Suppressor macrophage treated with lipopolysaccharide for 4 hours (primary cell): ENCODE measurements at places on chromosomes 3 and 15.

DNA sequence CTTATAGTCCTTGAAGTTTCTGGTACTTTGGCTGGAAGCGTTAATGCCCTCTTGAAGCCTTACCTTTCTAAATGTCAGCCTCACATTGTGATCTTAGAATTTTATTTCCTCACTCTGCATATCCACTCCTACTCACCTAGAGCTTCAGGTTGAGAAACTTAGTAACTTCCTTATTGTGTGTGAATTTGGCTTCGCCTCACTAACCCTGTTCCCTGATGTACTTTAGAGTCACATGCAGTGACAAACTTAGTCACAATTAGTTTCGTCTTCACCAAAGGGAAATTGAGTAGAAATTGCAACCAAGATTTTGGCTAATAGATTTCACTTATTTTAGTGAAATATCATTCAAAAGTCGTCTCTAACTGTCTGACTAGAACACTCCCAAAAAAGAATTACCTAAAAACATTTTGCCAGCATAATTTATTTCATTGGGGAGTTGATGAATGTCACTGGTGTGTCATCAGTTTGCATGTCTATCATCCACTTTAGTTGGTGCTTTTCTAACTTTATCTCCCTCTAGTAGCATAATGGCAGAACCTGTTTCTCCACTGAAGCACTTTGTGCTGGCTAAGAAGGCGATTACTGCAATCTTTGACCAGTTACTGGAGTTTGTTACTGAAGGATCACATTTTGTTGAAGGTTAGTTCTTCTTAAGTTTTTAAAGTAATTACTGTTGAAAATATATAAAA is 960 bp downstream of the MFN1 start:
- DNase-seq, result peak; percentile 84

DNA sequence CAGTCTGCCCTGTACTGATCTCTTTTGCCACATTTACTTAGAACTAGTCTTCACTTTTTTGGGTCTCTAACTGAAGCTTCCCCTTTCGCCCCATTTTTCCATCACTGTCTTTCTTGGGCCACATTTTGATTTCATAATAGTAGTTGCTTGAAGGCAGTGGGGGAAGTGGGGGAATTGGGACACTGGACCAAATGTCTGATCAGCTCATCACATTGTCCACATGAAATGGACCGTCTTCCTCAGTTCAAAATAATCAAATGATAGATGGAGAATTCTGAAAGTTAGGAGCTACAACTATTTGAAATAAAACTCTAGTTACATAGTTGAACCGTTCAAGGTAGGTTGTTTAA is 747 bp downstream of the PDCD6IP start:
- peak; percentile 67 for DNase-seq

DNA sequence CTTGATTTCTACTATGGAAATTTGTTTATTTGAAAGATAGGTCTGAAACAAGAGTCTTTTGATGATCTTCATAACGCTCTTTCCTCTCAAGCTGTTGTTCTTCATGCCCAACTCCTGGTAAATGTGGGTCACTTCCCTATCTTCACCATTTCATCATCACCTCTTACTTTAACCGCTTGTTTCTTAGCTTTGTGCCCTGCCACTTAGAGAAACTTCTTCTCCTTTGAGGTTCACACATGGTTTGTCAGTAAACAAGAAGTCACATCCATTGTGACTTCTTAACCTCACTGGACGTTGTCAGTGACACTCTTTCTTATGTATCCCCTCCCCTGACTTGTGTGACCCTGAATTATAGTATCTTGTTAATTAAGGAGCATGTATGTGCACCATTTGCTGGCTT is 16.9 kb upstream of the P2RY13 start:
- peak; percentile 71 for DNase-seq

GRCh38 chr3:123997543-123997942 is 5.6 kb upstream of the ROPN1 start:
- no peak for DNase-seq

DNA sequence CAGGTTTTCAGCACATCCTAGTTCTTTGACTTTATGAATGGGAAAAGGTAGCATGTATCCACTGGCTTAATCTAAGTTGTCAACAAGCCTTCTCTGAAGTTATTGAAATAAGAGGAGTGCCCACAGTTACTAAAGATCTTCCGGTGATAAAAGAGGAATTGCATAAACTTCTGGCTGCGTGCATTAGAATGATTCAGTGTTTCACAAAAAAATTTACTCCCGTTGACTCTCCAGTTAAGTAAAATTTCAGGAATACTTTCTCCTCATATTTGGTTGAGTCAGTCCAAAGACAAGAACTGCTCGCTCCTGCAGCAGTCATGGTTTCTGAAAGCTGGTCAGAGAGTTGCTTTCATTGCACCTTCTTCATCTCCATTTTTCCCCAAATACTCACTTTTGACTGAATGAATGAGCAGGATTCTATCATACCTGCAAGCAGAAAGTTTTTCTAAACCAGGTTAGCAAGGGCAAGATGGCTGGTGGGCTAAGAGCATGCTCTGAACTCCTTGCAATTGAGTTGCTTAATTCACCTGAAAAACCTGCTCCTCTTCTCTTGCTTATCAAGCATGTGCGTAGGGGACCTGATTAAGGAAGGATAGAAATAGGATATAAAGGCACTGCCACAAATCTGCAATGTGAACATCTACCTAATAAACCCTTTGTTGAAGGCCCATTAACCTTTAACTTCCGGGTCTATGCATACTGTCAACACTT is 64.2 kb upstream of the TIMP4 start:
- DNase-seq, result peak; percentile 64

DNA sequence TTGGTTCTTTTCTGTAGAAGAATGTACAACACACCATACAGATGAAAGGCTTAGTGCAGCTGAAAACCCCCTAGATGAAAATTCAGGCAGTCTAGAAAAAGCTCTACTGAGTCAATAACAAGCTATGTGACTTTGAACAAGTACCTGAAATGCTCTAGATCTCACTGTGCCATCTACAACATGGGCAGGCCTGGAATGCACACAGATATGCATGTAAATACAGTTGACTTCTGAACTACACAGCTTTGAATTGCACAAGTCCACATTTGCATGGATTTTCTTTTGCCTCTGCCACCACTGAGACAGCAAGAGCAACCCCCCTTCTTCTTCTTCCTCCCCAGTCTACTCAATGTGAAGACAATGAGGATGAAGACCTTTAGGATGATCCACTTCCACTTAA is 98.4 kb downstream of the CNTN3 start:
- no peak for DNase-seq

GRCh38 chr3:185470323-185470722 is 28.5 kb downstream of the TMEM41A start:
- DNase-seq, result no peak

GRCh38 chr3:123410149-123410515 is 38.8 kb downstream of the ADCY5 start:
- DNase-seq, result no peak

- no peak for DNase-seq
Measured at GRCh38 chr3:100506355-100506754, 13.9 kb downstream of the TMEM45A start.

DNA sequence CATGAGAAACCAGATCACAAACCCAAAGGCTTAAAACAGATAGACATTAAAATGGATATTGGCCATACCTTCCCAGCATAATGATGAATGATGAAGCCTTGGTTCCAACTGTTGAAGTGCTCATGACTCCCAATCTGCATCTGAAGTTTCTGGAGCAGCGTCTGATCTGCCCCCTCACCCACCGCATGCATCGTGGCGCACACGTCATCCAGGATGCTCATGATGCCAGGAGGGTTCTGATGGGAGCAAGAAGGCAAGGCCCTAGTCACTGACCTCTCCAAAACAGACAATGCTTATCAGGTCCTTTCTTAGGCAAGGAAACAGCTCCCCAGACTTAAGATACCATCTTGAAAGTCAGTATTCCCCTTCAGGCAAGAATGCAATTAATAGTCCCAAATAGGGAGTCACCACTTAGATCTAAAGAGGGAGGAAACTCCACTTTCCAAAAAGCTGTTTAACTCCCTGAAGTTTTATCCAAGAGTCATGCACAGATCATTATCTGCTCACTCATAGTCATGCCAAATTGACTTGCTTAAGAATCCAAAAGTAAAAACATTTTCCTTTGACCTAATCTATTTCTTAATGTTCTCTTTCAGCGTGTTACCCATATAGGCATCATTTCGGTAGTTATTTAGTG is 2.1 kb downstream of the LDHAL6B start:
- DNase-seq, result peak; percentile 13

DNA sequence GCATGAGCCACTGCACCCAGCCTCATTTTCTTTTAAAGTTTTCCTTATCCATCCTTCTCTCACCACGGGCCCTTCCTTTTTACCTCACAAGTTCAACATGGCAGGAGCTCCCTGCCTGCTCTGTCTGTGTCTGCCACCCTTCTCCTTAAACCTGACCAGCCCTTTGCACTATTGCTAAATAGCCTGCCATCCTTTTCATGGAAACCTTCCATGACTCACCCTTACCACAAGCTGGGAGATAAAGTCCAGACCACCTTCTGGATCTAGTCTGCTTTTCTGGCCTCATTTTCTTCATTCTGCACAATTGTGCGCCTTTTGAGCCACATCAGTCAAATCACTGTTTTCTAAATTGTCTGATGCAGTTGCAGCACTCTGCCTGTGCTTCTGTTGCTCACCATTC is 8.9 kb downstream of the PARP14 start:
- no peak for DNase-seq

GRCh38 chr15:64284042-64284441 is 71.9 kb downstream of the CSNK1G1 start:
- DNase-seq, result peak; percentile 92

DNA sequence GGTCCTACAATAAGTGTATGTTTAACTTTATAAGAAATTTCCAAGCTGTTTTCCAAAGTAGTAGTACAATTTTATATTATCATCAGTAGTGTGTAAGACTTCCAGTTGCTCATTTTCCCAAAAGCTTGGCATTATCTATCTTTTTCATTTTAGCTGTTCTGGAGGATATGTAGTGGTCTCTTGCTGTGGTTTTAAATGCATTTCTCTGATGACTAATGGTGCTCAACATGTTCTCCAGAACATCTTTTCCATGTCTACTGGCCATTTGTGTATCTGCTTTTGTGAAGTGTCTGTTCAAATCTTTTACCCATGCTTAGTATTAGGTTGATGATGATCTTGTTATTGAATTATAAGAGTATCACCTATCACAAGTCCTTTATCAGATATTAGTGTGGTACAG is 13.3 kb downstream of the BCL2A1 start:
- DNase-seq, result no peak

- DNase-seq, result no peak
Measured at GRCh38 chr3:57048728-57049127, 11.7 kb upstream of the SPATA12 start.

GRCh38 chr3:186997061-186997460 is 66.7 kb downstream of the ST6GAL1 start:
- DNase-seq, result peak; percentile 68

GRCh38 chr3:18888370-18888769 is 259.9 kb upstream of the KCNH8 start:
- no peak for DNase-seq

- no peak for DNase-seq
Measured at GRCh38 chr3:52172262-52172757, 18.1 kb upstream of the POC1A start.

GRCh38 chr15:91408476-91409076 is 308.5 kb downstream of the SV2B start:
- DNase-seq, result no peak

DNA sequence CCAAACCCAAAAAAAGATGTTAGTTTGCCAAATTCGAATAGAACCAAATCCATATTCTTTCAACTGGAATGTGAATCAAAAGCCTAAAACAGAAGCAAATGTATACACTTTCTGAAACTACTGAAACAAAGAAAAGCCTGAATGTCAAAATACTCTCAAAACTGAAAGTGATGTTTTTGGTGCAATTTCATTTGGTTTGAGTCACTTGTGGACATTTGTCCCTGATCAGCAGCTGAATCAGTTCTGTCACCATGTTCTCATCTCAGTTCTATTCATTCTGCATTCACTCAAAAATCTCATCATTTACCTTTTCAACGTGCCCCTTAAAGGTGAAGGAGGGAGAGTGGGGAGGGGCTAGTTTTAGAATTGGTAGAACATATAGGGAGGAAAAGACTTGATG is 266.8 kb downstream of the ABHD5 start:
- DNase-seq, result peak; percentile 44

DNA sequence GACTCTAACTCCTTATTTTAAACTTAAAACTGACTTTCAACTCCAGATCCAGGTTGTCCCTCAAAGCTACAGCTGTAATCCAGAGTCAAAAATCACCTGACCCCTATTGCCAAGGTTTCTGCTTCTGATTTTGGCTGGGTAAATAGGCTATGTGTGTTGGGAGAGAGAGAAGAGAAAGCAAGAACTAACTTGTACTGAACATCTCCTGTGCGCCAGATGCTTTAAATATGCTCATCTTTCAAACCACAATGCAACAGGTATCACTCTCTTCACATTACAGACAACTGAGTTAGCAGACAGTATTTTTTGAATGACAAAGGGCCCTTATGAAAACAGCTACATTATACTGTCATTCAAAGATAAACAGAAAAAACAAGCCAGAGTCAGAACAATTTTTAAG is 7.0 kb downstream of the WWTR1 start:
- no peak for DNase-seq

DNA sequence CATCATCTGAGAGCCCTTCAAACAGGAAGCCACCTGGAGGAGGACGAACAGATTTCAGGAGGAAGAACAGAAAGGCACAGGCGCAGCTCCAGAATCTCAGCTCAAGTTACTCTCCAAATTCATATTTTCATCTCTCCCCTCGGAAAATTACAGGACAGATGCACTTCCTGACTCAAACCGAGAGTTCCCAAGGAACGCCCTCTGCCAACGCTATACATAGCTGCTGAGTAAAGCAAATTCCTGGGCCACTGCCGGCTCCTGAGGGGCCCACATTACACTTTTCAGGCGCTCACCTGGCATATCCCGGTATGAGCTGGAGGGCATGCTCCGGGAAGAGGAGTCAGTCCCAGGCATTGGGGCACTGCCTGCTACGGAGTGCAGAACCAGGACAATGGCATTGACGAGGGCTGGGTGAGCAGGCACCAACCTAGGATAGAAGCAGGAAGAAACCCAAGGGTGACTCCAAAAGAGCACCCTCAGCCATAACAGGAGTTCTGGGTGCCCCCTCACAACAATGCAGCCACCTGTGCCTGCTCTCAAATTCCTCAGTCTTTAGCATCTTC is 11.2 kb downstream of the UBL7 start:
- no peak for DNase-seq

DNA sequence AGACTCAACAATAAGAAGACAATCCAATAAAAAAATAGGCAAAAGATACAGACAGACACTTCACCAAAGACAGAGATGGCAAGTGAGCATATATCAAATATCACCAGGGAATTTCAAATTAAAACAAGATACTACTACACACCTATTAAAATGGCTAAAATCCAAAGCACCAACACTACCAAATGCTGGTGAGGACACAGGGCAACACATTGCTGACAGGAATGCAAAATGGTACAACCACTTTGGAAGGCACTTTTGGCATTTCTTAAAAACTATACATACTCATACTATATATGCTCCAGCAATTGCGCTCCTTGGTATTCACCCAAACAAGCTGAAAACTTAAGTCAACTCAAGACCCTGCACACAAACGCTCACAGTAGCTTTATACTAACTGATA is 12.9 kb downstream of the DLG1 start:
- DNase-seq, result no peak
